ENCODE measurements at places on chromosomes 12 and 14.

DNA sequence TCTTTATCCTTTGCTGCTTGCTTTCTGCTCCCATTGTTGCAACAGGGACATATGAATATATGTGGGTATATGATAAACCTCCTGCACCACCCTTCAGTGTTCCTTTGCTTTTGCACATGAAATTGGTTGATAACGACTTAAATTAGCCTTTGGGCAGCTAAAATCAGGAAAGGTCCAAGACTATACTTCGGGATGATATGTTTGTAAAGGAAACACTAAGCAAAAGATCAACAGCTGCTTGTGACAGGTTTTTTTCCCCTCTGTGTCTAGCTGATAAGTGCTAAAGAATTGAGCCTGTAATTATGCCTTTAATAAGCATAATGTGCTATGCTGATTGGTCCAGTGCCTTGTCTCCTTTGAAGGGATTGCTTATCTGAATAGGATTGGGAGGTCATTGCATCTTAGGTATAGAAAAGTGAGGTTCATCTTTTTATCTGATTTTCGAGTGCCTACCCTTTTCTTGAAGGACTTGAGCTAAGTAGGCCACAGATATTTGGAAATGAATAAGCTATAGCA, 59.4 kb downstream of the PPHLN1 start:
- DNase-seq = no peak

DNA sequence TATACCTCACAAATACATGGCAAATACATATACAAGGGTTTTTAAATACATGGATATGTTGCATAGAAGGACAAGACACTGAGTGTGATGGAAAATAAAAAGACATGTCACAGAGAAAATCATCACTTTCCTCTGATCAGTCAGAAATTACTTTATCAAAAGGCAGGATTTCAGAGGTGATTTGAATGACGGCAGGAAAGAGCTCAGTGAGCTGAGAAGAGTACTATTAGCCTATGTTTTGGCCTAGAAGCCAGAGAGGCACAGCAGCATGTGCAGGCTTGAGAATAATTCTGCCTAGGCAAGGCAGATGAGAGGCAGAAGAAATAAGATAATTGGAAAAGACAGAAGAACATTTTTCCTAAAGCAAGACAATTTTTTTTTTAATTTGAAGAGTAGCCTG, 94.9 kb downstream of the BCAT1 start:
- no peak for DNase-seq

- no peak for DNase-seq
These were observed 947 bp downstream of the TMEM52B start for GRCh38 chr12:10179776-10180181.

DNA sequence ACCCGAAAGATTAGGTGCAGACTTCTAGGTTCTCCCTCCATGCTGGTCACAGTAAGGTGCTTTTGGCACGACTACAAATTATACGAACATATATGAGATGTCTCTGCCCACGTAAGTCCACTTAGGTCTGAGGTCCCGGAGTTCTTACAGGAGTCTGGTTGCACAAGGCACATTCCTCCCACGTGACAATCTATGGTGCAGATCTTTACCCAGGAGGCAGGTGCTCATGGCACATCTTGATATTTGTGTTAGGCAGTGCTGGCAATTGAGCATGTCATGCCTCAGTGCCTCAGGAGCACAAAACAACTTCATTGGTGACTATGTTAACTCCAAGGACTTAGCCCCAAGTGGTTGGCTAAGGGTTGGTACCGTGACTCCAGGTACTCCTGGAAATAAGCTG, 92.0 kb upstream of the AMN1 start:
- DNase-seq = no peak

GRCh38 chr14:92832137-92832700, 38.1 kb downstream of the GOLGA5 start:
- no peak for DNase-seq

GRCh38 chr12:21353948-21354347, 18.8 kb upstream of the IAPP start:
- DNase-seq = no peak

GRCh38 chr12:75634244-75635222, 123.1 kb upstream of the KRR1 start:
- no peak for DNase-seq

Data from CD4-positive, alpha-beta T cell (primary cell).